Effector memory CD4-positive, alpha-beta T cell (primary cell): ENCODE measurements at places on chromosomes 1 and 21.

GRCh38 chr1:66617362-66618184, 83.6 kb downstream of the SGIP1 start:
- DNase-seq, result no peak

DNA sequence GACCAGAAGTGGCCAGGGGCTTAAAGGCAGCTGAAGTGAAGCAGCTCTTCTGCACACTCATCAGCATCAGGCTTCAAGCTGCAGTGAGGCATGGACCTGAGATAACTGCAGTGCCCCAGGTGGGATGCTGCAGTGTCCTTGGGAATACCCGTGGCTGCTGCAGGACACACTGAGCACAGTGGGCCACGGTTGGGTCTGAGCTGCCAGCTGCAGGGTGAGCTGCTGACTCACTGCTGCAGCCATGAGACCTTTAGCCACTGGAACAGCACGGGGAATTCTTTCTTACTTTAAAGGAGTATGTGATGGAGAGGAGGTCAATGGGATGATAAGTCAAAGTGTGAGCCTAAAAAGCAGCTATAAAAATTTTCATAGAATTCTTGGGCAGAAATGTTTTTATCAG, 102.1 kb downstream of the XCL2 start:
- DNase-seq, result no peak

DNA sequence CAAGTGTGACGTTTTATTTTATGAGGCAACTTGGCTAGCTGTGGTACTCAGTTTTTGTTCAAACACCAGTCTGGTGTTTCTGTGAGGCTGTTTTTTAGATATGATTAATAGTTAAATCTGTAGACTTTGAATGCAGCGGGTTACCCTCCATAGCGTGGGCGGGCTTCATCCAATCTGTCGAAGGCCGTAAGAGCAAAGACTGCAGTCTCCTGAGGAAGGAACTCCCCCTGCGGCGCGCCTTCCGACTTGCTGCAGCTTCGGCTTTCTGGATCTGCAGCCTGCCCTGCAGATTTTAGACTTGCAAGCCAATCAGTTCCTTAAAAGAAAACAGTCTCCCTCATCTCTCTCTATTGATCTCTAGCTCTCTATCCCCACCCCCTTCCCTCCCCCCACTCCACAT, 4.2 kb upstream of the ZNF496 start:
- no peak for DNase-seq

DNA sequence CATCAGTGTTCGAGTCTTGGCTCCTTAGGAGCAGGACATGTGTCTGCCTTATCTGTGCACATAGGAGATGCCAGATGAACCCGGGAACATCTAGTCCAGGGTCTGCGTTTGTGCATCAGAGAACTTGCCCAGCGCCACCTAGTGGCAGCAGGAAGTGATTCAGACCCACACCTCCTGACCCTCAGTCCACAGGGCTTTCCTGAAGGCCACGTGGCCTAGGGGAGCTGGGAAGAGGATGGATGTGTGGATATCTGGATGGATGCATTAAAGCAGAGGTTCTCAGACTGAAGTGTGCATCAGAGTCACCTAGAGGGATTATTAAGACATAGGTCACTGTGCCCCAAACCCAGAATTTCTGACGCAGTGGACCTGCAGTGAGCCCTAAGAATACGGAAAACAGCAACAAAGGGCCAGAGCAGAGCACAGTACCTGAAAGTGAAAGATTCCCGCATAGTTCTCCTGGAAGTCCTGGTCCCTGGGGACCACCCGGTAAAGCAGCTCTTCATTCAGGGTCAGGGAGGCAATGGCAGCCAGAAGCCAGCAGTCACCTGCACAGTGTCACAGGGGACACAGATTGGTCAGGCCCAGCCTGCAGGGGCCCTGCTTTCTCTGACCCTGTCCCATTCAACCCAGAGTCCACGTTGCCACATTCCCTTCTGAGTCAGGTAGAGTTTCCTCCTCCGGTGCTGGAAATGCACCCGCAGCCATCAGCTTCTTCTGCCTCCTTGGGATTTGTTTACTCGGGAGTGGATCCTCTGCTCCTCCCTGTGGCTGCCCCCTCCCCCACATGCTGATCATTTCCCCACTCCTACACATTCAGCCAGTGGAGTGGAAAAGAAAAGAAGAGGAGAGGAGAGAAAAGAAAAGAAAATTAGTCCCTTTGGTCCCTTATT, 37.0 kb downstream of the CAPN8 start:
- no peak for DNase-seq
